ENCODE measurements at places on chromosomes 5 and 9. TPM values are rescaled to one million over a fixed set of nuclear protein-coding genes. Genes with fewer than 3 reads are reported as not detected.

The SPINK5 gene
- 1.3 TPM for polyA plus RNA-seq

The HMGXB3 gene
- 9.3 TPM for polyA plus RNA-seq

The HACD4 gene
- 0.34 TPM for polyA plus RNA-seq

The SLC6A3 gene
- not detected for polyA plus RNA-seq

The PPP3R2 gene
- polyA plus RNA-seq: not detected

The HTR4 gene
- 1.3 TPM for polyA plus RNA-seq

The OBP2B gene
- polyA plus RNA-seq: not detected

The PLEKHG4B gene
- under 0.01 TPM for polyA plus RNA-seq

GRCh38 chr5:144832416-144832815, 661.7 kb downstream of the KCTD16 start:
- no peak for DNase-seq

DNA sequence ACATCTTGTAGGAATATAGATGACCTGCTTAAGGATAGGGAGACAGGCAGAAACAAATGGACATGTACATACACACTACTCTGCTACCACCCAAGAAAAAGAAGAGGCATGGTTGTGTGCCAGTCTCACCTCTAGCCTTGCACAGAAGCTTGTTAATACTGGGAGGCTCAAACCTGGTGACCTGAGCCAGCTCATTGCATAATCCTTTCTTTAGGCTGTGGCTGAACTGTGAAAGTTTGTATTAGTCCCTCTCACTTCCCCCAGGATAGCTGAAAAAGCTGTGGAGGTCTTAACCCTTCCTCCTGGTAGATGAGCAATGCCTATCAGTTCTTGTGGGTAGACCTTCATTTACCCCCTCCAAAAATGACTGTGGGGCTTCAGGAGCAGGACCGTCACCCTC, 28.7 kb downstream of the TPD52L3 start:
- no peak for DNase-seq

DNA sequence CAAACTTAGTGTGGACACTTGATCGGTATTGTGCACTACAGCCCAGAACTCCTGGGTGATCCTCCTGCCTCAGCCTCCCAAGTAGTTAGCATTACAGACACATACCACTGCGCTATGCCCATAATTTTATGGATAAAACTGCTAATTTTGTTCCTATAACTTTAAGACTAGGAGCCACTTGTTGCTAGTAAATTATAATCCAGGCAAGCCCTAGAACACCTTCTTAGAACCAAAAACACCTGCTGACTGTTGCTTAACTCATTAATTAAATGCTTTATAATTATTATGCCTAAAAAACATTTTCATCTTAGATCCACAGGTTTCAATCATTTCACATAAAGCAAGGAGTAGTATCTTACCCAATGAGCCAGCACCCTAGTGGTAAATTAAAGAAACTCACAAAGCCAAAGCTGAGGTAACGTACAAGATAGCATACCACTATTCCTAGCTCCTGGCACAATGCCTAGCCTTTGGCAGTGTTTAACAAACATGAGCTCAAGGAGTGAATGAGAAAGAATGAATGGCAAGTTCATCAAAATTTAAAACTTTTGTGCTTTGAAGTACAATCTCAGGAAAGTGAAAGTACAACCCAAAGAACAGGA, 5.4 kb downstream of the MRPS27 start:
- no peak for DNase-seq

GRCh38 chr9:86368871-86369521, 14.8 kb upstream of the TUT7 start:
- no peak for DNase-seq

- DNase-seq: no peak
Measured at GRCh38 chr5:102600964-102601363, 102.2 kb upstream of the SLCO6A1 start.

DNA sequence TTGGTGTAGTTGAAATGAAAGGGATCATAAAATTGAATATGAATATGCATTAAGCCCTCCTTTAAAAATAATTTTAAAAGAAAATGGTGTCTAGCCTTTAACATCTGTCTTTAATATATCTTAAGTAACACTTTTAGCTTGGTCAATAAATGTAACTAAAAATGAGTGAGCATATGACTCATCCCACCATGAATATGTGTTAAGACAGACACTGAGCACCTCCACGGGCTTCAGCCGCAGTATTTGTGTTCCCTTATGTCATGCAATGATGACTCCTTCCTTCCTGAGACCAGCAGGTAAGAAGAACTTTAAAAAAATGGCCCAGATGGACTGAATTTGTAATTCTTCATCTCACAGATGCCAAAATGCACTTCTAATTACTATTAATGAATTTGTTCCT, 563.2 kb downstream of the NR2F1-AS1 start:
- DNase-seq: no peak

- no peak for DNase-seq
Measured at GRCh38 chr9:78745331-78745730, 448.4 kb downstream of the PSAT1 start.

DNA sequence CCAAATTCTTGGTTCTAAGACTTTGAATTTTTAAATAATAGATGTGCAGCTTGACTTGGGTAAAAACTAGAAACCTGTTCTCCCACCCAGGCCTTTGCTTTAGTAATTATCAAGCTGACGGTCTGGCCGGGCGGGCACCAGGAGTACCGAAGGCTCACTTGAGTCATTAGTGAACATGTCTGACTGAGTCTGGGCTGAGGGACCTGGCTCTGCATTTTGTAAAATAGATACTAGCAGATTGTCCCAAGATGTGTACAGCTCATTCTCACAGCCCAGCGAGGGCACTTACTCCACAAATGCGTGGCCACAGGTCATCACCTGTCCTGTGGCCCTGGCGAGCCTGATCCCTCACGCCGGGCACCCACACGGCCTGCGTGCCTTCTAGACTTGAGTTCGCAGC, 216.2 kb downstream of the FANCC start:
- DNase-seq: no peak

DNA sequence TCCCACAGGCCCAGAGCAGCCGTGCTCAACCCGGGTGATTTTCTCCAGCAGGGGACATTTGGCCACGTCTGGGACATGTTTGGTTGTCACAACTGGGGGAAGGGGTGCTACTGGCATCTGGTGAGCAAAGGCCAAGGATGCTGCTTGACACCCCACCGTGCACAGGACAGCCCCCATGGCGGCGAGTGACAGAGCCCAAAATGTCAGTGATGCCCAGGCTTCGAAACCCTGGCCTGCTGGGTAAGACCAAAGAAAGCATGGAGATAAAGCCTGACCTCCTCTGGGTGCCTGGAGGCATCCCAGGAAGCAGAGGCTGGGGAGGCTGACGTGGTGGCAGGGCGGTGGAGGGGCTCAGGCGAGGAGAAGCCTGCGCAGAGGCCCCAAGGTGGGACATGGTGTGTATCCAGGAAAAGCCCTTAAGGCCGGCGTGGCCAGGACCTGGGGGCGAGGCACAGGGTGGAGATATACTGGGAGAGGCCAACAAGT, 66.4 kb downstream of the ZNF354C start:
- no peak for DNase-seq

DNA sequence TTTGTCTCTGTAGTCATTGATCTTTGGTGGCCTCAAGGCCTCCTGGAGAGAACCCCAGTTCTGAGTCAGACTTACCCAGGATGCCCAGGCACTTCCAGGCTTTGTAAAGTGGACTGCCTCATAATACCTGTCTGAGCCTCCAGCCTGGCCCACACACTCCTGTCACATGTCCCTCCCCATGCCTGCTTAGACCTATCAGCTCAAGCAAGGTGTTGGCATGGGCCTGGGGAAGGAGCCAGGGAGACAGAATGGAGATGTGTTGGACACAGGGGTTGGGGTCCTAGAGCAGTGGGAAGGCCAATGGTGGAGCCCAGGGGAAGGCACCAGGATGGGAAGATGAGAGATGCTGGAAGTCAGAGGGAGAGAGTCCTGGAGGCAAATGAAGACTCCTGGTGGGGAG, 136.2 kb downstream of the CFAP90 start:
- DNase-seq: no peak

GRCh38 chr9:79661886-79662536, 90.2 kb downstream of the TLE4 start:
- DNase-seq: no peak

DNA sequence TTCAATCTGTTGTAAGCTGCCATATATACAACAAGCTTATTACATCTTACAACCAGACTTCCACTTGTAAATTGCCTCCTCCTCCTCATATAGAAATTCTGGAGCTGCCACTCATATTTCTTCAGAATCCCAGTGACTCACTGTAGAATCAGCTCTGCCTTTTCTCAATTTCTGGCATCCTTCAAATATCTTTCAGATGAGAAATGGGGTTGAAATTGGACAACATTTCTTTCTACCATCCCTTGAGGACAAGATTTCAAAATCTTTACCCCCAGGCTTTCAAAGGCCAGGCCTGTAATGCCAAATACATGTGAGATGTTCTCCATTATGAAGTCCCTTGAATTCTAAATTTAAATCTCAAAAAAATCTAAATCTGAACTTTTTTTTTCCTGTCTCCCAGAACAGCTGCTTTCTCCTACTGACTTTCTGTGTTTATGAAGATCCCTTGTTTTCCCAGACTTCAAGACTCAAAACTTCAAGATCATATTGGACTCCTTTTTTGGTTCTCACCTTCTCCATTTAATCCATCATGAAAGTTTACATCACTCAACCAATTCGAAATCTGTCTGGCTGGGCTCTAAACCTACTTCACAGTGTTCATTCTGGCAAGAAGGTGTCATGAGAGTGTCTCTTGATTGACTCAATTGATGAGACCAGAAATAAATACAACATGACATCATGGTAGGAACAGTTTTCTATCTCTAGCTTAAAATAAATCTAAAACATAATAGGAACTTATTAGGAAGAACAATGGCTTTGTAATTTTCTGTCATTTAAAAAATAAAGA, 109.8 kb downstream of the HMHB1 start:
- no peak for DNase-seq

DNA sequence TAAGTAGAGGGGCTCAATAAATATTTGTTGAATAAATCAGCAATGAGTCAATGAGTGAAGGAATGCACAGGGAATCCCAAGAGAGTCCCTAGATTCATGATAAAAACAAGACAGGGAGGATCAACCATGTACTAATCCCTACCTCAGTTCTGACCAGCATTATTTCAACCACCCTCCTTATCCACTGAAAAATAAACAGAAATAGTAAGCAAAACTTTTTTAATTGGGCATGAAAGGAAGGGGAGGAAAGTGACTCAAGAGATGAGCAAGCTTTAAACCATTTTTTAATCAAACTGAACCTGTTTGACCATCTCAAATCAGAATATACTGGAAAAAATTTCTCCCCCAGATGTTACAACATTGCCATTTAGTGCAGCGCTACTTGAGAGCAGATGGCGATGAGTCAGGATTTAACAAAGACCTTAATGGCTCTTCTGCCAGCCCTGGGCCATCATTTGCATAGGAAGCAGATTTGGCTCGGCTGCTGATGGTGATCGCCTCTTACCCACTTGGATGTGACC, 194.8 kb upstream of the SLC30A5 start:
- no peak for DNase-seq

Data from right cardiac atrium (tissue), 5 donors.